Kidney (tissue), 22 donors: ENCODE measurements at places on chromosomes 6 and 20. TPM values are rescaled to one million over a fixed set of nuclear protein-coding genes. Genes with fewer than 3 reads are reported as not detected.

NINL gene
- total RNA-seq, result 25.2 TPM

KCNK16 gene
- not detected for total RNA-seq

BPIFB1 gene
- not detected for total RNA-seq

PPP1R3G gene
- 1.9 TPM for total RNA-seq

SFTA2 gene
- 30.5 TPM for total RNA-seq

GNAS-AS1 gene
- total RNA-seq, result 0.88 TPM

RFX6 gene
- total RNA-seq, result not detected

PTK6 gene
- 1.1 TPM for total RNA-seq

TTK gene
- 0.79 TPM for total RNA-seq

TEAD3 gene
- total RNA-seq, result 18.0 TPM

- no peak for DNase-seq
These were observed 44.2 kb upstream of the TAB2 start for GRCh38 chr6:149273318-149273717.

GRCh38 chr6:7313505-7314165 is 636 bp upstream of the SSR1 start:
- no peak for DNase-seq

GRCh38 chr20:44501448-44501847 is 20.4 kb downstream of the SERINC3 start:
- no peak for DNase-seq

DNA sequence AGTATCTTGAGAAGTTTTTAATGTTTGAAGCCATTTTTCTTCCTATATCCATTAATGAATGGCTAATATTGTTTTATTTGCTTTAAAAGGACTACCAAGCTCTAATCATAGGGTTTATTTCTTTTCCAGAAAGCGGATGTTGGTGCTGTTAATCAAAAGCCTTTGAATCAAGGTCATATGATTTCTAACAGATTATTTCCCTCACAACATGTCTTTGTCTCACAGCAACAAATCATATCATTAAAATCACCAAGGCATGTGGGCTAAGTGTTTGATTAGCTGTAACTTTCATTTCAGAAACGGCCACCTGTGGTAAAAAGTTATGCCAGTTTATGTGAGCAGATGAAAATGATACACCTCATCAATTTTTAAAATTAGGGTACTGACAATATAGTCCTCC is 21.7 kb downstream of the TRAF3IP2 start:
- no peak for DNase-seq

GRCh38 chr6:76982476-76983199 is 480.7 kb downstream of the HTR1B start:
- no peak for DNase-seq

DNA sequence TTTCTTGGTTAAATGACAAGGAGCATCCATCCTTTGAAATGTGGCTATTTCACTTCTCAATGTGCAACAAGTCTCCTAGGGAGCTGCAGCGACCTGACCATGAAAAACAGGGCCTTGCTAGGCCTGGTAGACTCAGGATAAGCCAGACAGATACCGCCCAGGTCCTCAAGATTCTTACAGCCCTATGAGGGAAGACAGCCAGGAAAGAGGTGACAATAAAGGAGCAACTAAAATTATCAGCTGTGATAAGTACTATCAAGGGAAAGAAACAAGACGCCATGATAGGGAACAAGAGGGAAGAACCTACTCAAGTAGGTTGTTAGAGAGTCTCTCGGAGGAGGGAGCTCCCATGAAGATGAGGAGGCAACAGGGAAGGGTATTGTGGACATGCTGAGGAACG is 51.4 kb upstream of the EMILIN3 start:
- no peak for DNase-seq

DNA sequence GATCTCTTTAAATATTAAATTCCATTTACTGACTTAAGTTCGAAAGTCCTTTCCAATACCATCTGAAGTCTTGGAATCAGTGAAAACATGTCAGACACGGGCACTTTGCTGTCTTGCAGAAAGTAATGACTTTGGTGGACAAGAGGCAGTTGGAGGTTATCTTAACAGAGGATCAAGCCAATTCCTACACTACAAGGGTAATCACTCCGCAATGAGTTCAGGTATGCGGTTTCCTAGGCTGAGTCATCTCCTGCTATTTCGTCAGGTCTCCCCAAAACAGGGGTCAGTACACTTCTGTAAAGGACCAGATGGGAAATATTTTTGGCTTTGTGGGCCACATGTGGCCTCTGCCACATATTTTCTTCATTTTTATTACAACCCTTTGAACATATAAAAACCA is 656.6 kb downstream of the KIF16B start:
- DNase-seq, result no peak

DNA sequence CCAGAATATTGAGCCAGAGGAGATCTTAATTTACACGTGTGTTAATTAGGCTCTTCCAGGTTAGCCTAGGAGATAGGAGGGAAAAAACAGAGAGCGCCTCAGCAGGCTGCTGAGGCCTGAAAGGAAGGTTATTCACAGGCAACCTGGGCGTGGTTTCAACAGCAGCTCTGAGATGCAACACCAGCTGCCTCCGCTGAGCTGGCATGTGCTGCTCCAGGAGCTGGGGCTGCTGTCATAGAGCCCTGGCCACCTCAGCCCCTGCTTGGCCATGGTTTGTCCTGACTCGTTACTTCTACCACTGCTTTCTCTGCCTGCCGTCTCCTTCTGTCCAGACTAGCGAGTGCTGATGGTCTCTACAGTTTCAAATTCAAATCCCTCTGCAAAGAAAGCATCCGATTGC is 32.4 kb upstream of the RPP40 start:
- no peak for DNase-seq

DNA sequence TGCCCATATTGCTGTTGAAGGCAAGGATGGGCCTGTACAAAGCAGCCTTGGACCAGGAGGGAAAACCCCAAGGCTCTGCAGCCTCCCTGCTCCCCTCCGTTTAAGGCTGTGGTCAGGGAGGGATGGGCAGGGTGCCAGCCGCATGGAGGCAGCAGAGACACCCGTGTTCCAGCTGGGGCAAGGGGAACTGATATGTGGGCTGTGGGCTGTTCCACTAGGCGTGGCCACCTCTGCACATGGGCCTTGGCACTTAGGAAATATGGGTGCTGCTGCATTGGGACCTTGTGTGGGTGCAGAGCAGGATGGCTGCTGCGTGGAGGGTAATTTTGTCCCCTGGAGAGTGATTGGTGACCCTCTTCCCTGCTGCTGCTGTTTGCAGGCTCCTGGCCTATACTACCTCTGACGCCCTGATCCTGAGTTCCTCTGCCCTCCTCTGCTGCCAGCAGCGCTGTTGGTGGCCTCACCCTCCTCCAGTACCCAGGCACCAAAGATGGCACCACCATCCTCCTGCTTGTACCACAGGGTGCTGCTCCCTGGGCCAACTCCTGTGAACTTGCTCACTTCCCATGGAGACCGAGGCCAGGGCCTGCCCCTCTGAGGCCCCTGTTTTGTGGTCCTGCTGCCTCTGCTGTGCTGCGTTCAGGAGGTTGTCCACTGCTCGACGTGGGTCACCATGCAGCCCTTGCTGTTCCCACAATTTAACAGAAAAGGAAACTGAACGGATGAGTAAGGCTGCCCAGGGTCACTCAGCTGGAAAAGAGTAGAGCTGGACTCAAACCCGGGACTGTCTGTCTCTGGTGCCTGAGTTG is 35.3 kb downstream of the PANK2 start:
- DNase-seq, result no peak

- DNase-seq, result no peak
These were observed 127.1 kb downstream of the OPRM1 start for GRCh38 chr6:154166140-154166539.

GRCh38 chr20:36519012-36519719 is 22.2 kb upstream of the MYL9 start:
- DNase-seq, result no peak

DNA sequence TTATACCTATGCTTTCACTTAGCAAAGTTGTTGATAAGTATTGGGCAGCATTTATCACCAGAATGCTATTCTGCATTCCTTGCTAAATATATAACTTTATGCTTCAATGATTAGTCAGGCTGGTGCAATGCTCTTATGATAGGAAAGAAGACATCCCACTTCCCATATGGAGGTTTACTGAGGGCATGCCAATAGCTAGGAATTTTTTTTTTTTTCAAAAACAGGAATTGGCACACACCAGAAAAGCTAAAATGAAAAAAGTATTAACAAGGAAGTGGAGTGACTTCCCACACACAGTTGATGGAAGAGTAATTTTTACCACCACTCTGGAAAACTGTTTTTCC is 90.8 kb downstream of the FRK start:
- no peak for DNase-seq

- DNase-seq, result no peak
These were observed 9.7 kb upstream of the MATN4 start for GRCh38 chr20:45317826-45318225.

DNA sequence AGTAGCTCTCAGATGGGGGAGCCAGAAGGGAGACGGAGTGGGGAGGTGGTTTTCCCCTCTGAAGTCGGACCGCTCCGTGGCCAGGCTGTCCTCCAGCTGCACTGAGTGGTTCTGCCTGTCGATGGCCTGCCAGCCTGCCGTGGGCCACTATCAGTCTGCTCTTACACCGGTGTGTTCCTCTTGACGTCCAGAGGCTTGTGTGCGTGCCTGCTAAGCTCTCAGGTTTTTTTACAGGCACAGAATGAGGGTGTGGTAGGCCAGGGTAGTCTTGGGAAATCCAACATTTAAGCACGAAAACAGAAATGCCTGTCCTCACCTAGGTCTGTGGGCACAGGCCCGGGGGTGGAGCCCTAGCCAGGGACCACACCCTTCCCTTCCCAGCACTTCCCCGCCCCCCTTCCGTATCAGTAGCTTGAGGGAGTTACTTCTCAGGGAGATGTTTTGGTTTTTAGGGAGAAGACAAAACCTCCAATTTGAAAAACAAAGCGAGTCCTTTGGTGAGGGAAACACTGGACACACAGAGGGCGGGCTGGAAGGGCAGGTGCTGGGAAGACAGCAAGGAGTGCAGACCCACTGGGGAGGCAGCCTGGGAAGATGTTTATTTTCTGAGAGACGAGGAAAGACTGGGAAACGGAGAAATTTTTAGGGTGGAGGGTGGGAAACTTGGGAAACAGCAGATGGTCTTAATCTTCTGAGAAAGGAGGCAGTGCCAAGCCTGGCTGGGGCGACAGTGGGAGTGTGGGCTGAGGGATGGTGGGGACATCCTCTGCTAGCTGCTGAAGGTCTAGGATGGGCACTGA is 106.5 kb downstream of the LY86 start:
- DNase-seq, result no peak
